ENCODE measurements at places on chromosomes 3 and 15. TPM values are rescaled to one million over a fixed set of nuclear protein-coding genes. Genes with fewer than 3 reads are reported as not detected.

The IL12A gene
- total RNA-seq = 0.34 TPM

The PRR20G gene
- total RNA-seq = not detected

The ZPLD1 gene
- not detected for total RNA-seq

The HES1 gene
- 2.5 TPM for total RNA-seq

The OR5K2 gene
- not detected for total RNA-seq

- H3K4me1 ChIP-seq = peaks cover 4% of the 10 kb centered on the region
- DNase-seq = no peak
- H3K27ac ChIP-seq = no peak overlapping the region
- H3K36me3 ChIP-seq = no peaks in the 10 kb centered on the region
Measured at GRCh38 chr15:55742498-55742926, 440 bp downstream of the PRTG start.

DNA sequence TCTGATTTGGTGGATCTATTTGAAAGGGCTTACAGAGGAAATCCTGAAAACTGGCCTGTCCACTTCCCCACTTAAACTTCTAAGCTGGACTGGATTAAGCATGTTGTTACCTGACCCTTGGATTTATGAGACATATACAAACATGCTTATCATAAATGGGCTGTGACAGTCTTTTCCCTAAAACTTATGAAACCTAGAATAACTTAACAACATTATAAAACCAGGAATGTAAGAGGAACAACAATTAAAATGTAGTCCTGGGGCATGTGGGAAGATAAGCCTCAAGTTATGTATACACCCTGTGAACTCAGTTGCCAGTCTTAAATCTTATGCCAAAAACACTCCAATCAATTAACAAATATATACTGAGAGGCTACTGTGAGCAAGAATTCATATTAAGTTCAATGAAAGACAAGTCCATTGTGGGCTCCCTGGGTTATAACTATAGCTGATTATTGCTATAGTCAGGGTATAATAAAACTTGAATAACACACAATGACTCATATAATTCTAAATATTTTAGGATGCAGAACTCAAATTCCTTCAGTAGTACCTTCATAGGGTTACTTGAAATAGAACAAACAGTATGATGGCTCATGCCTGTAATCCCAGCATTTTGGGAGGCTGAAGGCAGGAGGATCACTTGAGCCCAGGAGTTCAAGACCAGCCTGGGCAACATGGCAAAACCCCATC is 87.2 kb upstream of the PPIB start:
- no peak overlapping the region for H3K27ac ChIP-seq
- no peak for DNase-seq
- H3K36me3 ChIP-seq = peaks cover 19% of the 10 kb centered on the region
- peaks cover 51% of the 10 kb centered on the region for H3K4me1 ChIP-seq

- H3K27me3 ChIP-seq = no peaks in the 10 kb centered on the region
- no peak for DNase-seq
- H3K4me3 ChIP-seq = no peak overlapping the region
- no peaks in the 10 kb centered on the region for H3K4me1 ChIP-seq
- H3K36me3 ChIP-seq = peaks cover 5% of the 10 kb centered on the region
- H3K27ac ChIP-seq = no peak overlapping the region
Measured at GRCh38 chr3:11384074-11384473, 111.9 kb downstream of the ATG7 start.

DNA sequence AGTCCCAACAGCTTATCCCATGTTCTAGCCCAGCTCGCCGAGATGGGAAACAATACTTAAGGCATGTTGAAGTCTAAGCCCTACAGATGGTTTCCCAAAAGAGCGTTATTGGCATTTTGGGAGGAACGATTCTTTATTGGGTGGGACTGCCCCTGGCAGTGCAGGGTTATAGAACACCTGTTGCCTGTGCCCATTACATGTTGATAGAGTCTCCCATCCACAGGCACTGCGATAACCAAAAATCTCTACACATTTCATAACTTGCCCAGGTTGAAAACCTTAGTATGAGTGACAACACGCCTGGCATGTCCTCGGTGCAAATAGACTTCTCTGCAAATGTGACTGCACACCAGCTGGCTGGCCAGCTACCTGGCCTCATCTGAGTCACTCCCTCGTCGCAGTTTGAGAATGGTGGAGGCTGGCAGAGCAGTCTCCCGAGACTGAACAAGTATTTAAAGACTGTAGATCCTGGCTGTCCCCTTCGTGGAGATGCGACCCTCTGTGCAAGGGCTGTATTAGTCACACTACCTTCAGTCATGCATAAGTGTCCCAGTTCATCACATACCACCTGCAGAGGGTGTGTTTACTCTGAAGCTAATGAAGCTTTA is 18.7 kb downstream of the ZNF80 start:
- no peaks in the 10 kb centered on the region for H3K27me3 ChIP-seq
- H3K4me3 ChIP-seq = no peak overlapping the region
- DNase-seq = no peak
- peaks cover 12% of the 10 kb centered on the region for H3K36me3 ChIP-seq
- H3K4me1 ChIP-seq = peaks cover 41% of the 10 kb centered on the region
- H3K27ac ChIP-seq = no peak overlapping the region

DNA sequence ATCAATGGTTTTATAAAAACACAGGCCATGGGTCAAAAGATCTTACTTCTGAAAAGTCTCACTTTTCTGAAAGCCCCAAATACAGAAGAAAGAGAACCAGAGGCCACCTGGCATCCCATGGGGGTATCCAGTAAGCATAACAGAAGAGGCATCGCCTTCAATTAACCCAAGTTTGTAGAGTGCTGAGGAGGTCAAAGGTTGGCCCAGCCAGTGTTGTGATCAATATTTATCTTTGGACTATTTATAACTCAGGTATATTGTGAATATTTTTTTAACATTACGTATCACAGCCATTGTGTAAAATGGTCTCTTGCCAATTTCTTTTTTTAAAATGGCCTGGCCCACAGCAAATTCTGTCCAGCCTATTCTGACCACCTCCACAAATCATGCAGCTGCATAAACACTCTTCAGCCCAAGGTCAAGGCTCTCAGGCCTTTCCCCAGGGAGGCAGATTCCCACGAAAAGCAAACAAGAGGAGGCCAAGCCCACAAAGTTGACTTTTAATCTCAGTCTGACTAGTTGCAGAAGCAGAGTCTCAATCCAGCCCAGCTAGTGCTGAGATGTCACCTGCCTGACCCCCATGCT is 26.2 kb upstream of the SPTBN5 start:
- no peaks in the 10 kb centered on the region for H3K27me3 ChIP-seq
- DNase-seq = no peak
- H3K4me1 ChIP-seq = peaks cover 51% of the 10 kb centered on the region

- H3K27ac ChIP-seq = no peak overlapping the region
- no peaks in the 10 kb centered on the region for H3K36me3 ChIP-seq
- peaks cover 2% of the 10 kb centered on the region for H3K27me3 ChIP-seq
- no peak overlapping the region for H3K4me3 ChIP-seq
Measured at GRCh38 chr3:135528413-135529015, 437.0 kb upstream of the PPP2R3A start.

GRCh38 chr3:115828401-115828800 is 205.1 kb downstream of the GAP43 start:
- peaks cover 19% of the 10 kb centered on the region for H3K27me3 ChIP-seq
- H3K27ac ChIP-seq = no peak overlapping the region
- no peaks in the 10 kb centered on the region for H3K36me3 ChIP-seq
- no peak overlapping the region for H3K4me3 ChIP-seq
- H3K4me1 ChIP-seq = no peaks in the 10 kb centered on the region

DNA sequence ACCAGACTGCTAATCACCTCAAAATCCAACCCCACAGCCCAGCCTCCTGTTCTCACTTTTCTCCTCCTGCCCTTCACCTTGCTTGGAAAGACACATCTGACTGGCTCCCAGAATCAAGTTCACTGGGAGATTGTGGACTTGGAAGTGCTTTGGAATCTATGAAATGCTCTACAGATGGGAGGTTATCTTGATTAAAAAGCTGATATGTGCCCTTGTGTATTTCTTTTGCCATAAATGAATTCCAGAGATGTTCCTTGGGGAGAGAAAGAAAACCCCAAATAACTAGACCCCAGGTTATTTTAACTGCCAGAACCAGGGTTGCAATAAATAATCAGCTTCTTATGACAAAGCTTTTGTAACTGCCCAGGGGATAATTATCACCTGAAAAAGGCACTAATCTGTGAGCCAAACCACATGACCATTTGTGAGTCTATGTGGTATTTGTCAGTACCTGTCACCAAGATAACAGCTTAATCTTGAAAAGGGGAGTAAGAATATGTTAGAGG is 21.7 kb upstream of the ARHGEF3 start:
- no peak for DNase-seq
- no peak overlapping the region for H3K4me3 ChIP-seq
- no peaks in the 10 kb centered on the region for H3K27me3 ChIP-seq
- no peaks in the 10 kb centered on the region for H3K36me3 ChIP-seq

- H3K4me1 ChIP-seq = no peaks in the 10 kb centered on the region
- H3K36me3 ChIP-seq = peaks cover 2% of the 10 kb centered on the region
- peaks cover 1% of the 10 kb centered on the region for H3K27me3 ChIP-seq
- H3K4me3 ChIP-seq = no peak overlapping the region
- DNase-seq = no peak
- H3K27ac ChIP-seq = no peak overlapping the region
Measured at GRCh38 chr3:127569160-127569559, 21.4 kb downstream of the TPRA1 start.
